ENCODE measurements at places on chromosomes 11 and 22.

DNA sequence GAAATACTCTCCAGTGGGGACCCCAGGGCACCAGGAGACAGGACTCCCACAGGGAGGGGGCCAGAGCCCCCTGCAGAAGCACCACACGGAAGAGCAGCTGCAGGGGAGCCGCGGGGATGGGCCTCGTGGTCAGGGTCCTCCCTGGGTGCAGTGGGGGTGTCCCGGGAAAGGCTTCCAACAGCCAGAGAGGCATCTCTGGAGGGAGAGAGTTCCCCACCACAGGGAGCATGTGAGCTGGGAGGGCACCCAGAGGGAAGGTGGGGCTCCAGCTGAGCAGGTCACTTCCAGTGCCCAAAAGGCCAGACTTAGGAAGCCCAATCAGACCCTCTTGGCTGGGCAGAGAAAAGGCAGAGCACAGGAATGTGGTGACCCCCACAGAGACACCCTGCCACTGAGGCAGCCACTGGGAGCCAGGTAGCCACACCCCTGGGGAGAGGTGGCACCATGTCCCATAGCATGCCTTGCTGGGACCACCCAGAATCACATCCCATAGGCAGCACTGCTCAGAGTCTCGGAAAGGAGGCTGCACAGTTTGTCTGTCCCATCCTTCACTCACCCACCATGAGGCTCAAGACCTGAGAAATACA, 49.9 kb upstream of the LMO1 start:
- DNase-seq: no peak

DNA sequence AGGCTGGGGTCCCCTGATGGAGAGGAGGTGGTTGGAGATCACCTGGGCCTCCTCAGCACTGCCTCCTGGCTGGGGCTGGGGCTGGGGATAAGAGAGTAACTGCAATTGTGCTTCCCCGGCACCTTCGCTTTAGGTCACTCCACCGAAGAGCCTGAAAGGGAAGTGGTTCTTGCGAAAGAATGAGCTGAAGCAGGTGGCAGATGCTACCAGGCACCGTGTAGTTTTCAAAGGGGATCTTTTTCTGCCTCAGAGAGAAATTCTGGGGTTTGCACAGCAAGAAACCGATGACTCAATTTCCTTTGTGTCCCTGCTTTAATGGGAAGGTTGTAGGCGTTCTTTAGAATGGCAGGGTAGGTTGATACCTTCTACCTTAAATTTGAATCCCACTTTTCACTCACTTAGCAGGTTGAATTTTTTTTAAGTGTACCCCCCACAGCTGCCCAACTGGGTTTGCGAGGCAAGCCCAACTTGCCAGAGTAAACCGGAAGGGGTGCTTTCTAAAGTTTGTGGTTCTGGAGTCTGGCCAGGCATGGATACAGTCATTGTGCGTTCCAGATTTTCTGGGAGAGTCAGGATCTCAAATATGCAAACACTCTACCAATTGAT, 5.3 kb downstream of the CD44 start:
- peak; percentile 52 for DNase-seq

- no peak for DNase-seq
Observed at GRCh38 chr11:29280452-29280851, 736.4 kb downstream of the KCNA4 start.

GRCh38 chr22:32776802-32777201, 24.7 kb upstream of the TIMP3 start:
- DNase-seq: no peak

GRCh38 chr22:46138058-46138797, 12.1 kb upstream of the PPARA start:
- DNase-seq: no peak

GRCh38 chr22:39522567-39523300, 2.4 kb downstream of the ATF4 start:
- DNase-seq: no peak

DNA sequence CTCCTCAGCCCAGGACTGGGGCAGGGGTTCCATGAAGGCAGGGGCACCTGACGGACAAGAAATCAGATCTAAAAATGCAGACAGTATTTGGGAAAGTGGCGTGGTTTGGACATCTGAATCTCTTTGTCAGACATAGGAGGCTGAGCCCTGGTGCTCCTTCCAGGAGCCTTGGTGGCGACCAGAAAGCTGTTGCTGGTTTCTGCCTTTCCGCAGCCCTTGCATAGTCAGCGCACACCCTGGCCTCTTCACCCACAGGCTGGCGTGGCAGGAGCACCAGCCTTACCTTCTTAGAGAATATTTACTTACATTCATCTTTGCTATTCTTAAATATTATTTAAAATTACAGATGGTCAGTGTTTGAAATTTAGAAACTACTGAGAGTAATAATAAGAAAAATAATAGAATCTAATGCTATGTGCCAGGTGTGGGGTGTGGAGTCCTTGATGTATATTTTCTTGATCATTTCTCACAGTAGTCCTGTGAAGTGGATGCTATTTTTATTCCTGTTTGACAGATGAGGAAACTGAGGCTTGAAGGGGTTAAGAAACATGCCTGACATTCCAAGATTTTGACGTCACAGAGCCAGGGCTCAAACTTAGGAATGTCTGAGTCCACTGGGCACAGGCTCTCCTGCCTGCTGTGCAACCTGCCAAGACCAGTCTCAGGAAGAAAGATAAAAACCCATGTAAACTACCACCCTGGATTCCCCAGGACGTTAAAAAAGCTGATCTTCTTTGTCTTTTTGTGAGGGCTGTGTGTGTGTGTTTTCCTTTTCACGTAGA, 51.6 kb downstream of the TBC1D22A start:
- no peak for DNase-seq

DNA sequence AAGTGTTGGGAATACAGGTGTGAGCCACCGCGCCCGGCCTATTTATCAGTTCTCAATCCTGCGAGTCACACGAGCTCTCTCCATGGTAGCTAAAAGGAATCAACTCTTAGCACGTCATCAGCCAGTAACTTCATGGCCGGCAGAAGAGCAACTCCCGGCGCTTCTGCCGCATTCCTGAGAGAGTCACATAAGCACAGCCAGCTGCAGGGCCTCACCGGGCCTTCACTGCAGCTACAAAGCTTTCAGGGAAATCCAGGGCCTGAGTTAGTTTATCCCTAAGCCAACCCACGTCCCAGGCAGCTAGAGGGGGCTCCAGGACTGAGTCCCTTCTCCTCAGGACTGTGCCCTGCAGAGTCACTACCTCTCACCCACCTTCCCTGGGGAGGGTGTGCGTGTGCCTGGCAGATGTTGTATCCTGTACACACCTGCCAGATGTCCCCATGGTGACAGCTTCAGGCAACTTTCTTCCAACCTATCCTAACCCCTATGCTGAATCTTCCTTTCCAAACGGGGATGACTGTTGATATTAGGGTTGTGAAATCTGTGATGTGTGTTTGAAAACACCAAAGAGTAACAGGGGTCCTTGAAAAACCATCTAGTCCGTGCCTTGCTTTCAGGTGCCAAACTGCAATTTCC, 45.9 kb upstream of the ARFGAP3 start:
- no peak for DNase-seq

DNA sequence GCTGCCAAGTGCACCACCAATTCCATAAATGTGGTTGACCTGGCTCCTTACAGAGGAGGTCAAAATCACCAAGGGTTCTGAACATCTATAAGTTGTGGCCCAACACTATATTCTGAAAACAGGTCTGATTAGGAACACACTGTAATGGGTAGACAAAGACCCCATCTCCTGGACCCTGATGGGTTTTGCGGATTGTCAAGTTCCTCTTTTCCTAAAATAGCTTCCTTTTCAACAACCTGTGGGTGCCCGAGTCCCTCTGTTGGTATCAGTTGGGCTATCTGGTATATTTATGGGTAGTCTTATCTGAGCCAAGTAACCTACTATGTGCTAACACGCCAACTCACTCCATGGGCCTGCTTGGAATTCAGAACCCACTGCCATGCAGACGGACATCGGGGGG, 9.9 kb upstream of the CACNG2 start:
- DNase-seq: no peak

GRCh38 chr11:13276454-13276831, 1.1 kb upstream of the BMAL1 start:
- peak; percentile 11 for DNase-seq

DNA sequence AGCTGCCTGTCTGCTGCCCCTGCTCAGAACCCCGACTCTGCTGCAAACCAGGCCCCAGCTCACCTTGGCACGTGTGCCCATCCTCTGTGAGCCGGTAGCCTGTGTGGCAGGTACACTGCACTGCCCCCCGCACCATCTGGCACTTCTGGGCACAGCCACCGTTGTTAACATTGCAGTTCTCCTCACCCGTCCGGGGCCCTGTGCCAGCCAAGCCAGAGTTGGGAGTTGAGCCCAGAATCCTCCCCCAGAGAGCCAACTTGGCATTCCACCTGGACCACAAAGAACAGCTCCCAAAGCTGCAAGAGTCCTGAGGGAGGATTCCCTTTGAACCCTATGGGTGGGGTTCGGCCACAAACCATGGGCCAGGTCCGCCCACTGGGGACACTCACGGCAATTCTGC, 22.5 kb downstream of the LRP4 start:
- DNase-seq: no peak

- no peak for DNase-seq
Observed at GRCh38 chr11:112292188-112292587, 31.5 kb upstream of the PLET1 start.

- no peak for DNase-seq
Observed at GRCh38 chr11:5665051-5665570, 19.8 kb downstream of the TRIM5 start.

DNA sequence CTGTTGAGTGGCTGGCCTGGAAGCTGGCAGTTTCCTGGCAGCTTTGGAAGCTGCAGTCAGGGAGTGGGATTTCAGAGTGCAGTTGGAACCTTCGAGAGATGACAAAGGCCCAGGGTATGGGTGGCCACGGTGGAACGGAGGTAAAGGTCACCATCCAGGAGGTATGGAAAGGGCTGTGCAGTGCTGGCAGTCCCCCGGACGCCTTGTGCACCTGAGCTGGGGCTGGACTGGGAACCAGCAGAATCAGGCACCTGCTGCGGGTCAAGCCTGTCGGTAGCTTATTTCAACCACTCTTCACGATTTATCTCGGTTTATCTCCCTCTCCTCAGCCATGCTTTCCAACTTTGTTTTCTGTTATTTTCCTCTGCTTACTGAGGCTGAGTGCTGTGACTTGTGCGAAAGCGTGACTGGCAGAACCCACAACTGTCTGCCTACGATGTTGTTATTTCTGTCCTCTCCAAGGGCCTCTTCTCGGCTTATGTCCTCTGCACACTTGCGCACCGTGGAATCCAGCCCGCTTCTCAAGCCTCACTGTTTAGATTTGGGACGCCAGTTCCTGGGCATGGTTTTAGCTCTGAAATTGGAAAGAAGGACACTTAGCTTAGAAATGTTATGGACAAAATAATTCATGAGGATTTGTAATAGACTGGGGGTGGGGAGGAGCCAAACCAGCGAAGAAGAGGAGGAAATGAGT, 24.0 kb upstream of the ATXN10 start:
- no peak for DNase-seq

DNA sequence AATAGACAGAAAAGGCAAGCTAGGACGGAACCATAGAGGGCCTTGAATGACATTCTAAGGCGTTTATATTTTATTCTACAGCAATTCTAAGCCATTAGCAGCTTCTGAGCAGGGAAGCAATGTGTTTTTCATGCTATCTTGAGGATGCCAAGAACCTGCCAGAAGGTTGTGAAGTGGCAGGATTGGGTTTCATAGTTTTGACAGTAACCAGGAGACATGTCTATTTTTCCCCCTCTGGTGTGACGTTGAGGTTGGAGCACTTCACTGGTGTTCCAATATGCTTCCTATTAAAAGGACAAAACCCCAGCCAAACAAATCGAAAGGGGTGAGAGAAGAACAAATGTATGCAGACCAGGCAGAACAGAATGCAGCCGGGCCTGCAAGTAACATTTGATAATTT, 148.2 kb downstream of the SPATA19 start:
- no peak for DNase-seq

- DNase-seq: no peak
Observed at GRCh38 chr11:10032935-10033334, 261.1 kb downstream of the SBF2 start.

DNA sequence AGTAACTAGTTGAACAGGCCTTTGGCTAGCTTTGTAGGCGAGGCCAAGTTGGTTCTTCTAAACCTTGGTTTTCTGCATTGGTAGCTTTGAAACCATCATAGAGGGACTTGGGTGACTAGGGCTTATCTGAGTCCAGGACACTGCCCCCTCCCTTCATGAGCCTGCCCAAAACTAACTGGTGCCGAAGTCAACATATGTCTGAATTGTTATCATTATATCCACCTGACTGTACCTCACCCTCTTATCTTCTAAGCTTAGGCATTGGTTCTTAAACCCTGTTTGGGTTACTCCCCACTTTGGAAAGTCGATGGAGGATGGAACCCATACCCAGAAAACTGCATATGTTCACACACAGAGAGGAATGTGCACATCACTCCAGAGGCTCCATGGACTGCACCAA, 7.6 kb upstream of the MAPK8IP1 start:
- no peak for DNase-seq

DNA sequence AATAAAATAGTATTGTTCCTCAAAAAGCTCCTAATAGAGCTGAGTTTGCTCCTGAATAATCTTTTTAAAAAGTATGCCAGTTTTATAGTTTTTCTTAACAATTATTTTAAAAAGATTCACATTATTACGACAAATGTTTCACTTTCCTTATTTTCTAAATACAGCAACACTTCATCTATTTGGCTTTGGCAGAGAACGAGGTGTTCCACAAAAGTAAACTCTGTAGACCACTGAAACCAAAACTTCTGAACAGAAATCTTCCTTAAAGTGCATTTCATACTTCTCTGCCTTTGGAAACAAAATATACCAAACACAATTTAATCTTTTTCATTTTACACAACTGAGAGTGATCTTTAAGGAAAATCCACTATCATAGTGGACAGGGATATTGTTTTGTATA, 133.6 kb upstream of the MTMR2 start:
- no peak for DNase-seq

- no peak for DNase-seq
Observed at GRCh38 chr11:2754008-2754407, 54.2 kb upstream of the KCNQ1OT1 start.

DNA sequence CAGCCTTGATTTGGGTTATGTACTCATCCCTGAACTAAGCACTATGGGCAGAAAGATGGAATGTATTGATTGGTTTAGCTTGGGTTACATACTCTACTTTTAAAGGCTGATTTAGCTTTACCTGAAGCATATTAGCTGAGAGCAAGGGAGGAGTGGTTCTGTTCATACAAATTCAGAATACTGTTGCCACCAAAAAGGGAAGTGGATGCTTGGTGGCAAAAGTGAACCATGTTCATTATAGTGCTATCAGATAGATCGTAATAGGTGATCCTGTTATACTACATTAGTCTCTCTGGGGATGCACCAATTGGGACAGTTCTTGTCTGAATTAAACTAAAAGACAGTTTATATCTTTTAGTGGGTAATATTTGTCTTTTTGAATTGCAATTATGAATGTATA, 44.5 kb upstream of the RRM1 start:
- no peak for DNase-seq

GRCh38 chr22:30245181-30245984, 1.2 kb downstream of the LIF start:
- DNase-seq: no peak

- DNase-seq: no peak
Observed at GRCh38 chr11:99037057-99037456, 16.3 kb downstream of the CNTN5 start.

- no peak for DNase-seq
Observed at GRCh38 chr11:1196516-1197391, 26.1 kb upstream of the MUC5B start.
